ENCODE measurements at places on chromosomes 6 and 20. TPM values are rescaled to one million over a fixed set of nuclear protein-coding genes. Genes with fewer than 3 reads are reported as not detected.

Gene LY6G5B
- 3.2 TPM for total RNA-seq

Gene HCRTR2
- not detected for total RNA-seq

Gene SIRPB1
- not detected for total RNA-seq

Gene OR2B6
- not detected for total RNA-seq

Gene LGSN
- 0.32 TPM for total RNA-seq

Gene CYB5R4
- total RNA-seq: 9.9 TPM

Gene TOMM34
- 15.1 TPM for total RNA-seq

Gene CST7
- total RNA-seq: not detected

Gene TSBP1
- under 0.01 TPM for total RNA-seq

Gene PI3
- total RNA-seq: not detected

Gene EYA2
- total RNA-seq: not detected

Gene RIPPLY2
- not detected for total RNA-seq

Gene VGLL2
- not detected for total RNA-seq

Gene ABT1
- total RNA-seq: 14.5 TPM

Gene ECT2L
- total RNA-seq: not detected

Gene RUNX2
- total RNA-seq: 9.7 TPM

Gene HEY2
- total RNA-seq: 0.32 TPM

Gene NMBR
- not detected for total RNA-seq

Gene TCF21
- total RNA-seq: 1.3 TPM

Gene TGM3
- not detected for total RNA-seq

Gene PI16
- under 0.01 TPM for total RNA-seq

Gene RAB44
- under 0.01 TPM for total RNA-seq

Gene NR2E1
- total RNA-seq: not detected

Gene NHLRC1
- 1.7 TPM for total RNA-seq

Gene CPNE5
- 0.32 TPM for total RNA-seq

Gene ADGRF5
- total RNA-seq: 0.86 TPM

Gene CTSA
- 60.9 TPM for total RNA-seq

Gene BHLHE23
- total RNA-seq: not detected

Gene CEP43
- 19.3 TPM for total RNA-seq

Data from fibroblast of villous mesenchyme (primary cell).